ENCODE measurements at places on chromosomes 5 and 9.

DNA sequence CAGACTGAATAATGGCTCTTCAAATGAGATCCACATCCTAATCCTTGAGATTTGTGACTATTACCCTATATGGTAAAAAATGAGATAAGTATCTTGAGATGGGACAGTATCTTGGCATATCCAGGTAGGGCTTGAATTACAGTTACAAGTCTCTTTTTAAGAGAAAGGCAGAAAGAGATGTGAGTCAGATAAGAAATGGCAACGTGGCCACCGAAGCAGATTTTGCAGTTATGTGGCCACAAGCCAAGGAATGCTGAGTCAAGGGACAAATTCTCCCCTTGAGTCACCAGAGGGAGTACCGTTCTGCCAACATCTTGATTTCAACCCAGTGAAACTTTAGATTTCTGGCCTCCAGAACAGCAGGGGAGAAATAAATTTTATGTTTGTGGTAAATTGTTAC is 1983.0 kb upstream of the C9orf72 start:
- DNase-seq: peak; percentile 87

GRCh38 chr5:9278921-9279603 is 266.8 kb downstream of the SEMA5A start:
- DNase-seq: no peak

- DNase-seq: peak; percentile 80
Measured at GRCh38 chr9:14221558-14221957, 92.4 kb downstream of the NFIB start.

- DNase-seq: no peak
Measured at GRCh38 chr5:39223565-39224156, 4.3 kb upstream of the FYB1 start.

GRCh38 chr5:8953016-8953415 is 592.9 kb downstream of the SEMA5A start:
- DNase-seq: no peak

- DNase-seq: no peak
Measured at GRCh38 chr9:98892288-98892687, 51.4 kb upstream of the COL15A1 start.

Data from HS-5 (cell line).